ENCODE measurements at places on chromosomes 11 and 22.

- no peak for DNase-seq
Observed at GRCh38 chr22:41992496-41992895, 6.1 kb upstream of the WBP2NL start.

GRCh38 chr22:21568347-21569075 lies 997 bp downstream of the UBE2L3 start:
- peak; percentile 62 for DNase-seq

DNA sequence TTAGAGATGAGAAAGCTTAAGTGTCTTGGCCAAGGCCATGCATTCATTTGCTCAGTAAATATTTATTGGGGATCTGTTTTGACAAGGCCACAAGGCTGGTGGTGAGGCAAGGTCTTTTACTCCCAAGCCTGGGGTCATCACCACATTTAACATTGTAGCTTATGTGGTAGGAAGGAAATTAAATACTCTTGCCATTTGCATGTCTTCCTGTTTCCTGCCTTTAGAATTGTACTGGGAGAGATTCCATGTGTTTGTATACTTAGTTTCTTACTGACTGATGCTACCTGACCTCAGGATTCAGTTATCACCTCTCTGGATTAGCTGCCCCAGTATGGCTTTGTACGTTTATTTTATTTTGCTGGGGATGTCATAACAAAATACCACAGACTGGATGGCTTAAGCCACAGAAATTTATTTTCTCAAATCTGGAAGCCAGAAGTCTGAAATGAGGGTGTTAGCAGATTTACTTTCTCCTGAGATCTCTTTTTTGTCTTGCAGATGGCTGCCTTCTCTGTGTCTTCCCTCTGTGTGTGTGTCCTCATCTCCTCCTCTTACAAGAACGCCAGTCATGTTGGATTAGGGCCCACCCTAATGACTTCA lies 44.8 kb downstream of the SPECC1L start:
- no peak for DNase-seq

GRCh38 chr11:96124155-96124554 lies 200.2 kb upstream of the MTMR2 start:
- no peak for DNase-seq

DNA sequence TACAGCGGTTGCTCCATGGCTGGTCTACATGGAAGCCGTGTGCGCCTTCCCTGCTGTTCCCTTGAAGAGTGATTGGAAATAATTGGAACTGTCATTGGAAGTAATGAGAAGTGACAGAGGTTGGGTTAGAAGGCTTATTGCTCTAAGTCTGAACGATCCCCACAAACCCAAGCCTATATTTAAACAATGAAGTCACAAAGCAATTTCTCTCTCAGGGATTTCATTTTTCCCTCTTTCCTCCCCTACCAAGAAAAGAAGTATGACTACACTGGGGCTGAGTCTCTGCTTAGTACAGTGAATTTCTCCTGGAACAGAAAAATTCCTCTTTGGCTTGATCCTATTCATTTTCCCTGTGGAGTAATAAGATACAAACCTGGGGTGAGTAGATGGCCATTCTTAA lies 7.8 kb downstream of the CLMP start:
- DNase-seq: no peak

- no peak for DNase-seq
Observed at GRCh38 chr22:50247748-50248147, 2.9 kb upstream of the TUBGCP6 start.

DNA sequence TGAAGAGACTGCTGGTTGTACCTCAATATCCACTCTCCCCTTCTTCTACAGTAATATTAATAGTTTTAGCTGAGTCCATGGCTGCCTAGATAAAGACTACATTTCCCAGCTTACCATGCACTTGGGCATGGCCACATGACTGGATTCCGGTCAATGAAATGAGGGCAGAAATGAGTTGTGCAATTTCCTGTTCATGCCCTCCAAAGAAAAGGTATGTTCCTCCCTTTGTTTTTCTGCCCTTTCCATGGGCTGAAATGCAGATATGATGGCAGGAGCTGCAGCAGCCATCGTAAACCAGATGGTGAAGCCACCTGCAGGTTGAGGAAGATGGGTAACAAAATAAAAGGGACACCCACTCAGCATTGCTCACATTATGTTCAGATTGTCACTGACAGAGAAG lies 15.3 kb upstream of the ELFN2 start:
- no peak for DNase-seq

DNA sequence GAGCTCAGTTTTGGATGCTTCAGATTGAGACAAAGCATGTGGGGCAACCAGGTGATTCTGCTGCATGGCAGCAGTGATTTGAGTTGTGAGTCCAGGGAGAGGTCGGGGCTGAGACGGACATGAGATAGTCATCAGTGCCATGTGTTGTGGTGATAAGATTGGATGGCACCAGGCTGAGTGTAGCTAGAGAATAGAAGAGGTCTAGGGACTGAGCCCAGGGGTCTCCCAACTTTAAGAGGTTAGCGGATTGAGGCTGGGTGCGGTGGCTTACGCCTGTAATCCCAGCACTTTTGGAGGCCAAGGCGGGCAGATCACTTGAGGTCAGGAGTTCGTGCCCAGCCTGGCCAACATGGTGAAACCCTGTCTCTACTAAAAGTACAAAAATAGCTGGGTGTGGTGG lies 6.3 kb upstream of the CTSD start:
- no peak for DNase-seq

GRCh38 chr11:1345737-1346513 lies 36.5 kb upstream of the TOLLIP start:
- no peak for DNase-seq

DNA sequence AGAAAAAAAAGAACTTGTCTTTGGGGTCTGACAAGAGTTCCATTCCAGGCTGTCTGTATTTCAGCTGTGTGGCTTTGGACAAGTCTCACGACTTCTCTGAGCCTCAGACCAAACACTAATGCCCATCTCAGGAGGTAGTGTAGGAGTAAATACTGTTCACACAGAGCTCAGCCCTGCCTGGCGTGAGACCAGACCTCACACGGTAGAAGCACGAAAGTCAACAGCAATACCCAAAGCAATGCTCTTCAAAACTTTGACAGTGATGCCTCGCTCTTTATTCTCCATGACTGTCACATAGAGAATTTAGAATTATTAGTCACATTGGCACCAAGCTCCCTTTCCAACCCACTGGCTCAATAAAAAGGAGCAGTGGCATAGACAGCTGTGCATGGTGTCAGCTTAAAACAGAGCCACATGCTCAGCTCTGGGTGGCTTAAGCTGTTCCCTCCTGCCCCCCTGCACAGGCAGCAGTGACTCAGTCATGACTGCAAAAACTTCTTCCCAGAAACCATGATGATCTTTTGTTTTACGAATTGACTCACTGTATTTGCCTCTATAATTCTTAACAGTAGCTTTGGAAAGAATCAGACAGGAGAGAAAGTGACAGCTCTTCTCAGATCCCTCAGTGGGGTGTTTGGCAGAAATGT lies 74.0 kb upstream of the PHF21B start:
- DNase-seq: no peak
